ENCODE measurements at places on chromosomes 12 and 14.

GRCh38 chr12:27244689-27245488, 803 bp downstream of the STK38L start:
- no peak for DNase-seq

DNA sequence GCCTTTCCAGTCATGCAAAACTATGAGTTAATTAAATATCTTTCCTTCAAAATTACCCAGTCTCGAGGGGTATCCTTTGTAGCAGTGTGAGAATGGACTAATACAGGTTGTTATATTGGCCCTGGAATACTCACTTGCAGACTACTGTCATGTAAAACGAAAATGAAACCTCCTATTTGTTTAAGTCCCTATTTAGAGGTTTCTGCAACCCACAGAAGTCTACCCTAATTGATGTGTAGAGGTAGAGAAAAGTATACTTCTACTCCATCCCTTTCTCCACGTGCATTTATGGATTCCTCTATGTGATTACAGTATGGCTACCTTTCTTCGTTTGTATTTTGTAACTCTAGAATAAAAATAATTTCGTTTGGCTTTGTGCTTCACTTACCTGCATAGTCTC, 371.1 kb downstream of the FSCB start:
- DNase-seq, result no peak

GRCh38 chr14:99129211-99129696, 142.7 kb downstream of the BCL11B start:
- DNase-seq, result no peak

GRCh38 chr12:117026343-117026742, 72.9 kb downstream of the TESC start:
- DNase-seq, result no peak

GRCh38 chr12:45235087-45236025, 19.5 kb downstream of the ANO6 start:
- DNase-seq, result no peak

DNA sequence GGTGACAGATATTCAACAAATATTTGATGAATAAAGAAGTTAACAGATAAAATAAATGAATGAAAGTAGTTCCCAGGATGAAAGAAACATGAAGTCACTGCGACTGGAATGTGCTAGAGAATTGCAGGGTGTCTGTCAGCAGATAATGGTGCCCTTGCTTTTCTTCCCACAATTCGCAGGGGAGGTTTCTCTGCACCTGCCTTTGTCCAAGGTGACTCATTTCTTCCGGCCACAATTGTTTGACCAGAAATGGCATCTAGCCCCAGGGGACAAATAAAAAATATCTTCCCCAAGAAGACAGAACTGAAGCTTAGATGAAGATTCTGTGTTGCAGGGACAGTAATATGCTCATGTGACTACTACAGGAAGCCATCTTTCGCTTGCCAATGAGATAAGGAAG, 316.1 kb upstream of the TBX3 start:
- no peak for DNase-seq

GRCh38 chr14:94600148-94600545, 12.0 kb upstream of the SERPINA3 start:
- no peak for DNase-seq

GRCh38 chr12:92244036-92244435, 98.4 kb upstream of the BTG1 start:
- DNase-seq, result no peak

- DNase-seq, result no peak
Measured at GRCh38 chr14:74636424-74637177, 24.6 kb upstream of the LTBP2 start.

- DNase-seq, result no peak
Measured at GRCh38 chr14:78618368-78618767, 448.2 kb downstream of the NRXN3 start.

DNA sequence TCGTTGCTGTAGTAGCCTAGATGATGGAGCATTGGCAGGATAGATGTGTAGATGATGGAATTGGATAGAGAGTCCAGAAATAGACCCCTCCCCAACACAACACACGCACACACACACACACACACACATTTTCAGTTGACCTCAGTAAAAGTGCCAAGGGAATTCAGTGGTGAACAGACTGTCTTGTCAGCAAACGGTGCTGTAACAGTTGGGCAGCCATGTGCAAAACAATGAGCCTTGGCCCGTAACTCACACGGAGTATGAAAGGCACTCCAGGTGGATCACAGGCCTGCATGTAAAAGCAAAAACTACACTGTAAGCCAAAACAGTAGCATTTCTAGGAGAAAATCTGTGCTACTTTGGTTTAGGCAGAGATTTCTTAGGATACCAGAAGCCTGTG, 87.8 kb downstream of the DDX51 start:
- no peak for DNase-seq

- no peak for DNase-seq
Measured at GRCh38 chr12:2826721-2827515, 7.9 kb downstream of the NRIP2 start.

GRCh38 chr12:56931474-56931978, 2.7 kb downstream of the SDR9C7 start:
- no peak for DNase-seq

GRCh38 chr12:94649349-94650142, 811 bp downstream of the TMCC3 start:
- no peak for DNase-seq

GRCh38 chr12:75269209-75269608, 59.6 kb upstream of the KCNC2 start:
- DNase-seq, result no peak

GRCh38 chr12:29228474-29229157, 79.5 kb downstream of the FAR2 start:
- no peak for DNase-seq

DNA sequence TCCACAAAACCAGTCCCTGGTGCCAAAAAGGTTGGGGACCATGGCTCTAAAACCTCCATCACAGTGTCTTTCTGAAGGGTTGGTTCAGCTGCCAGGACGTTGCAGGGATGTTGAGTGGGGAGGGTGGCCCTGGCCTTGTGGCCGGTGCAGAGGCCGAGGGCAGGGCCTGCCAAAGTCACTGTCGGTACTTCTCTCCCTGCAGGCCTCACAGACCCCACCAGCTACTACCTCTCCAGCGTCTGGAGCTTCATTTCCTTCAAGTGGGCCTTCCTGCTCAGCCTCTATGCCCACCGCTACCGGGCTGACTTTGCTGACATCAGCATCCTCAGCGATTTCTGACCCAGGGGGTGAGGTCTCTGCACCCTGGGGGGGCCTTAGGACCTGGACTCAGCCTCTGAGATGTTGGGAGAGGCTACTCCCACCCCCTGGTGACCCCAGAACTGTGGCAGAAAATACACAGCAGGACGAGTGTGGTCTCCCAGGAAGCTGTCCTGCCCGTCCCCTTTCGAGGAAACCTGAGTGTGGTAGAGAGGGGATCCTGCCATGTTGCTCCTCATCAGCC, 7.0 kb downstream of the SLC48A1 start:
- DNase-seq, result no peak

GRCh38 chr12:123580772-123581171, 3.6 kb upstream of the TMED2 start:
- DNase-seq, result no peak

DNA sequence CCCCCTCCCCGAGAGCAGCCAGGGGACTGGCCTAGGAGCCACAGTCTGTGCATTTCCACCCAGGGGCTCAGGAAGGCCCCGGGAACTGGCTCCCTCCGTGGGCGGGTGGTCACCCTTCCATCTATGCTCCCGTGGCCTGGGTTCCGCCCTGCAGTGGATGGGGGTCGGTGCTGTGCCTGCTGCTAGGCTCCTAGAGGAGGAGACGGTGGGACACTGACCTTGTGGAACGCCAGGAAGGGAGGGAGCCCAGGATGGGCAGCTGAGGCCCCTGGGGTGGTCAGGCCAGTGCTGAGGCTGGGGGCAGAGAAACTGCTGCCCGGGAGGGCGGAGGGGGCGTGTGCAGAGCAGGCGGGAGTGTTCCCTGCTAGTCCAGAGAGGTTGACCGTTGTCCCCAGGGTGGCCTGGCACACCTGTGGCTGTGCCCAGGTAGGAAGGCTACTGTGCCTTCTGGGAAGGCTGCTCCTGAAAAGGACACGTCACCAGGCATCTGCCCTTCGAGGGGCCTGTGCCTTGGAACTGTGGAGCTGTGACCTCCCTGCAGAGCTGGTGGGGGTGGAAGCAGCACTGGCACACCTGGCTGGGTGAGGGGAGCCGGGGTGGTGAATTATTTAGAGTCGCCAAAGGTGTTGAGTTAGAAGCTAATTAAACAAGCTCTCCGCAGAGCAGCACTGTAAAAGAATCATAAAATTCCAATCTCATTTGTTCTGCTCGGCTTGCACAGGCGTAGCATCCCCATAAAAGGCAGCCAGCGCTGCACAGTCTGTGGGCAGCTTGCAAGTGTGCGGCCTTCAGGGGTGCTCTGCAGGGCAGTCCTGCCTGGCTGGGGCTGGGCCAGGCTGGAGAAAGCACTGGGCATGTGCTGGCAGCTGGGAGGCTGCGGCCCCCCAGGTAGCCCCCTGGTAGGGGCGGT, 145.1 kb downstream of the KIF26A start:
- no peak for DNase-seq

- DNase-seq, result no peak
Measured at GRCh38 chr12:25590011-25590721, 37.1 kb upstream of the LMNTD1 start.

GRCh38 chr14:59754256-59754655, 116.3 kb downstream of the RTN1 start:
- DNase-seq, result no peak

- DNase-seq, result no peak
Measured at GRCh38 chr14:97581016-97581415, 783.8 kb downstream of the VRK1 start.

DNA sequence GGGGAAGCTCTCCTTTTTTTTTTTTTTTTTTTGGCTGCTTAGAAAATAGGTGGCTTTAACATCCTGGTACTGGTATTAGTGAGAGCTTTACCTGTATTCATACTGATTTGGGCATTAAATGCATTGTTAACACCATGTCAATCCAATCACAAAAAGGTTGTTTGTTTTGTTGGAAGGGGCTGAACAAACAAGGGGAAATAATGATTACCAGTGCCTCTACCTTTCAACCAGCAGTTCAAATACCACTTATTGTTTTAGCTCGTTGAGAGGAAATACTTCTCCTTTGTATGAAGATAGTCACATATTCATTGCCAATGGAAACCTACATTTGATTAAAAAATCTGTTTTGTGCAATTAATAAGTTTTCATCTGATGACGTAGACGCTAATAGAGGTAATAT, 72.9 kb downstream of the MIPOL1 start:
- DNase-seq, result no peak

- DNase-seq, result no peak
Measured at GRCh38 chr12:102462795-102463465, 17.4 kb downstream of the IGF1 start.

- no peak for DNase-seq
Measured at GRCh38 chr12:48424644-48425043, 47.7 kb upstream of the ANP32D start.

DNA sequence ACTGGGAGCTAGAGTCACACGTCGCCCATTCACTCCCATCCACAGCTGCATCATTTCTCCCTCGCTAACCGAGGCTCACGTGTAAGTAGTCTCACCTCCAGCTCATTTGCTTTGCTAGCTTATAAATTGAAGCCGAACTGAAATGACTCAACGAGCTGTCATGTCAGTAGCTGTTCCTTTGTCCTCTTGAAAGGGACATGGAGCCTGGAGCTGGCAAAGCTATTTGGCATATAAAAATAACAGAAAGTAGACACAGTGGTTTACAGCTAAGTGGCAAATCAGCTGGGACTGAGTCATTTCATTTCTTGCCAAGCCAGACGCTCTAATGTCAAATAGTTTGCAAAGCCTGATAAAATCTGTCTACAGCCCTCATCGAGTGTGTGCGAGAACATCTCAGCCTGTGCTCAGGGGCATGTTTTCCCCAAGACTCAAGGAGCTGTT, 114.4 kb upstream of the TMEM233 start:
- DNase-seq, result no peak

- DNase-seq, result no peak
Measured at GRCh38 chr12:14843425-14843887, at the start of gene ART4. Gene ART4 (minus strand): TSS chr12:14843526. CDS start chr12:14843113, 413 bp downstream.

All from cortex of kidney (tissue), 1 donor.